ENCODE measurements at places on chromosomes 11 and 22.
A peak's percentile ranks its signal among the peaks of the same experiment; 100 is the strongest.

GRCh38 chr22:45434981-45435380 is 21.5 kb downstream of the RIBC2 start:
- no peak for DNase-seq

- DNase-seq = no peak
These were observed 497.3 kb downstream of the MIAT start for GRCh38 chr22:27154717-27155116.

GRCh38 chr11:98059488-98059887 is 961.3 kb upstream of the CNTN5 start:
- DNase-seq = no peak

- no peak for DNase-seq
These were observed 279.9 kb downstream of the KIRREL3 start for GRCh38 chr11:126720539-126721235.

- DNase-seq = no peak
These were observed 3.8 kb downstream of the AIP start for GRCh38 chr11:67486481-67487195.

DNA sequence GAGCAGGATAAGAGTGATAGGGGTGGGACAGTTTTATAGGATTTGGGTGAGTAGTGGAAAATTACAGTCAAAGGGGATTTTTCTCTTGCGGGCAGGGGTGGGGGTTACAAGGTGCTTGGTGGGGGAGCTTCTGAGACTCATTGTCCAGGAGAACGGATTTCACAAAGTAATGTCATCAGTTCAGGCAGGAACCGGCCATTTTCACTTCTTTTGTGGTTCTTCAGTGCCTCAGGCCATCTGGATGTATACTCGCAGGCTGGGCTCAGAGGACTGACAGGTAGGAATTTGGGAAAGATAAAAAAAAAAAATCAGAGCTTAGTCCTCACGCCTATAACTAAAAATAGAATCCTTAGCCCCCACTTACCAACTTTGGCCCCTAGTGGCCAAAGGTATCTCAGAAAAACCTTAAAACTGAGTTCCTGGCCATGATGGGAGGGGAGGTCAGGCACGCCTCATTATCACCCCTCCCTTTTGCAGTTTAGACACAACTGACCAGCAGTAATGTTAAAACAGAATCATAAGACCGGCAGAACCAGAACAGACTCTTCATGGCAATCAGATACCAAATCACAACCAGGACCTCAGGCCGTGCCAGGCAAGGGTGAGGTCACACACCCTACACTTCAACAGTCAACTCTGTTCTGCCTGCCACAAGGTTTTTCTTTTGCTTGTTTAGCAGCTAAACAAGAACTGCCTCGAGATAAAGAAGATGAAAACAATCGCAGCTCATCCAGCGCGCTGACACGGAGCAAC is 8.9 kb upstream of the APOBEC3G start:
- no peak for DNase-seq

DNA sequence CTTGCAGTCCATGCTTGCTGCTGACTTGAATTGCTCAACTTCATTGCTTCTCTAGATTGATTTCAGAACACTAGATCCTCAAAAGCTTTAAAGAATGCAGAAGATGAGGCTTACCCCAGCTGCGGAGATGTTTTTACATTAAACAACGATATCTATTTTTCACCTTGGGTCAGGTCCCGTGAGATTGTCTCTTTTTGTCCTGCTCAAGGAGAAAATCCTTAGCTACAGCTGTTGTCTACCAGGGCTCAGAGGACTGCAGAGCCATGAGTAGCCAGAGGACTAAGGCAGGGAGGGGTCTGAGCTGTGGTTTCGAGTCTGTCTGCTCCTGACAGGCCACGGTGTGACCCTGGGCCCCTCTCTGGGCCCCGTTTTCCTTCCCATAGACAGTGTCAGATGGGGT is 51.4 kb downstream of the PKNOX2 start:
- no peak for DNase-seq

DNA sequence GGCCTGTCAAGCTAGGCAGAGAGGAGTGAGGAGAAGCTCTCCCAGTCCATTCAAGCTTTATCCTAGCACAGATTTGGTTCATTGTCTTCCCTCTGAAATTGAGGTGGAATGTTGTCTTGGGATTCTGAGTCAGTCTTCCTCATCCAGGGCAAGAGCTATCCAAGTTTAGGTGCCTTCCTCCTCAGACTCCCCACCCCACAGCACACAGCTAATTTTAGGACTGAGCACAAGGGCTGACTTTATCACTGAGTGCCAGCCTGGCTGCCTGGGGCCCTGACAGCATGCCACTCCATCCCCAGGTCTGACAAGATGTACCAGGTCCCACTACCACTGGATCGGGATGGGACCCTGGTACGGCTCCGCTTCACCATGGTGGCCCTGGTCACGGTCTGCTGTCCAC is 2.6 kb downstream of the PGAP2 start:
- no peak for DNase-seq

- DNase-seq = no peak
These were observed 191.7 kb downstream of the ST3GAL4 start for GRCh38 chr11:126547161-126547560.

DNA sequence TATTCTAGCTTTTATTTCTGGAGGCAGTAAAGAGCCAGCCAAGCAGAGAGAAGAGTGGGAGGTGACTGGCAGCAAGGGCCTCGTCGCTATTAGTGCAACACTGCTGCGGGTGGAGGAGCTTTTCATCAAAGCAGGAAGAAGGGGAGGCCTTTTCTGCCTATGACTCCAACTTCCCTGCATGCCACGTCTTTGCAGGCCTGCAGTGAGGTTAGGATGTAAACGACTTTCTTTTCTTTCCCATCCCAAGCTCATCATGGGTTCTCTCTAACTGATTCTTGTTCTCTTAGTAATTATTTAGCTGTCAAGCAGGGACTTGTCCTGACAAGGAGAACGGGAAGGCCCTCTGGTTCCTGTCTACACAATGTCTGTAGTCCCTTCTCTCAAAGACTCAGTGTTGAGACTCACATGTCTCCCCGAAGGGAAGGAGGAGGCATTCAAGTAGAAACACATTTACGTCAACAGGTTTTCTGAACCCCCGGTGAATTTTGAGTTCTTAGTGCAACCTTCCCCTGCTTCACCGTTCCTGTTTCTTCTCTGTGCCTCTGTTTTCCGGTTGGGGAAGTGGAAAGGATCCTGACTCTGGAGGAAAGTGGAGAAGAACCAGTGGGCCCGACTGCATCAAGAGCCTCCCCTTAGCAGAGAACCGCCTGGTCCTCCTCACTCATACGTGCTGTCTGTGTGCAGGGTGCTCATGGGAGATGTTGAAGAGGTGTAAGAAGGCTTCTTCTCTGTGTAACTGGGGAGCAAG is 56.9 kb downstream of the PACS1 start:
- DNase-seq = peak; percentile 29

Data from activated CD4-positive, CD25-positive, alpha-beta regulatory T cell treated with anti-CD3 and anti-CD28 coated beads, Interleukin-2, amount 50 U/mL, for 16 hours (primary cell).